Left cardiac atrium (tissue), 4 donors: ENCODE measurements at places on chromosomes 4 and X. TPM values are rescaled to one million over a fixed set of nuclear protein-coding genes. Genes with fewer than 3 reads are reported as not detected.

- DNase-seq, result no peak
Measured at GRCh38 chrX:6574762-6575161, 39.8 kb upstream of the VCX3A start.

- DNase-seq, result no peak
Measured at GRCh38 chrX:150990910-150991309, 7.8 kb downstream of the HMGB3 start.

- DNase-seq, result no peak
Measured at GRCh38 chr4:113820108-113820507, 58.6 kb upstream of the CAMK2D start.

DNA sequence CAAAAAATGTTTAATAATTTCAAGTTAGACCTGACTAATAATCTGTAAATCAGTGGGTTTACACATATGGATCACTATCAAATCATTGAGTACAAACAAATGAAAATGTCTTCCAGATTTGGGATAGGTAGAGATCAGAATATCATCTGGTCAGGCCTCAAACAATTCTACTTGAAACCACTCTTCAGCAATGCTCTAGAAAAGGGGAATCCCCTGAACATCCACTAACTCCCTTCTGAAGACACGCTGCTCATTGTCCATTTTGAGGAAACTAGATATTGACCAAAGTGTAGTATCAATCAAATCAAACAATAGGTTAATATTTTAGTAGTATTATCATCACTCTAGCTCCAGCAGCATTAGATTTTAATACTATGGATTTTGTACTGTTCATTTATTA is 46.3 kb downstream of the SULT1E1 start:
- DNase-seq, result no peak

DNA sequence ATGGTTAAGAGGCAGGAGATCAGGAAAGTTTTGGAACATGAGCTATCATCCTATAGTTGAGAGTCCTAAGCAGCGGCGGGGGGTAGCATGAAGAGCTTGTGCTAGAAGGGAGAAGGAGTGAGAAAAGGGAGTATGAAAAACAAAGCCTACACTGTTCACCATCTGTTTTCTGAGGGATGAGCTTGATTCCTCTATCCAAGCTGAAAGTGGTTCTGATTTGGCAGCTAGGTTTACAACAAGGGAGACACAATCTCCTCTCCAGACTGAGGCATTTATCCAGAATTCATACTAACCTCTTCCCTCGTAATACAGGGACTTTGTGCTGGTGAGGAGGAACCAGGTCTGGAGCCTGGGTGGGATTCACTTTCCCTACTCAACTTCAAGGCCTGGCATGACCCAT is 23.5 kb downstream of the TSC22D3 start:
- no peak for DNase-seq

DNA sequence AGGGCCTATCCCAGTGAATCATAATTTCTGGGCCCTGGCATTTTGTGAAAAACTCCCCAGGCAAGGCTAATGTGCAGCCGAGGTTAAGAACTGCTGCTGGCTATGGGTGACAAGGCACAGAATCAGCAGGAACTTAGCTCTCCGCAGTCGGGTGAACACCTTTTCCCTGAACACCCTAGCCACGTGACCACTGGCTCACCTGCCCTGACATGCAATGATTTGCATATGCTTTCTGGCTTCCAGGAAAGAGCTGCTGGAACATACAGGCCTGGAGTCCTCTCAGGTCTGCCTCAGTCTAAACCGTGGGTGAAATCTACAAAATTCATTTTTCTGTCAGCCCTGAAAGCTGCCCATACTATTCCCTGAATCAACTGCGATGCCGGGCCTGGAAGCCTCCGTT is 56.6 kb downstream of the ZNF827 start:
- no peak for DNase-seq

DNA sequence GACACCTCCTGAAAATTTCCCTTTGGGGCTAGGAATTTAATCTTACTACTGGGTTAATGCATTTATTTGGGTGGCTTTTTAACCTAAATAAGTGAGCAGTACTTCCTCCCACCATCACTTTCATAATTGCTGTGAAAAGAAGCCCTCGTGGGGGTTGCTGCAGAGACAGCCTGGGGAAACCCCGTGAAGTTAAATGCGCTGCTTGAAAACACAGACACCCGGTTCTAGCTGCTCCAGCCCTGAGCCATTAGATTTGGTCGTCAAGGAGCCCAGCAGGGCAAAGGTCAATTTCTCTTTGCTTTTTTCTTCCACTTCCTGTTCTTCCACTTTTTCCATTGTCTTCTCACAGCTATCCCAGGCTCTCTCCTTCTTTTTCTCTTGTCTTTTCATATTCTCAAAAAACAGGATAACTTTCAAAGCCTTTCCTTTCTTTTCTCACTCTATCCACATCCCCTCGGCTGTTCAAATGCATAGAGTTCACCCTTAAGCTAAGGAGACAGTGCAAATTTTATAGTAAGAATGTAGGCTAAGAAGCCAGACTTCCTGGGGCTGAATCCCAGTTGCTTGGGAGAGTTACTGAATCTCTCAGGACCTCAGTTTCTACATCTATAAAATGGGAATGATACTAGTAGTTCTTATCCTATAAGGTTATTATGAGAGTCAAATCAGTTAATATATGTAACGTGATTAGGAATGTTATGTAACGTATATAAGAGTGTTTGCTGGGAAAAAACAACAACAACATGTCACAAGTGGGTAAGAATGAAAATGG is 91.5 kb upstream of the ZNF827 start:
- no peak for DNase-seq

- DNase-seq, result no peak
Measured at GRCh38 chrX:129981752-129982299, 609 bp upstream of the BCORL1 start.

DNA sequence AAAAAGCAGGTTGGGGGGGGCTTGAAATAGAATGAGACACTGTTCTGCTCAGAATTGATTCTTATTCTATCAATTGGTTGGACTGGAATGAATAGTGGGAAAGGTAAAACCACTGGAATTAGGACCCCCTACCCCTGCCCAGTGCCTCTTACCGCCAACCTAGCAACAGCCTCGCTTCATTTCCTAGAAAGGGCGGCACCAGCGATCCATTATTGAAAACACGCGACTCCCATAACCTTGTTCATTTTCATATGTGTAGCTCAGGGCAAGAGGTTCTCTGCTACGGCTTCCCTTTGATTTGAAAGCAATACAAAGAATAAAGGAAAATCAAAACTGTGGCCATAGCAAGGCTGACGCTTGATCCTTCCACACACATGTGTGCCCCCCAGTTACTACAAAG is 33.7 kb downstream of the IDS start:
- DNase-seq, result no peak

DNA sequence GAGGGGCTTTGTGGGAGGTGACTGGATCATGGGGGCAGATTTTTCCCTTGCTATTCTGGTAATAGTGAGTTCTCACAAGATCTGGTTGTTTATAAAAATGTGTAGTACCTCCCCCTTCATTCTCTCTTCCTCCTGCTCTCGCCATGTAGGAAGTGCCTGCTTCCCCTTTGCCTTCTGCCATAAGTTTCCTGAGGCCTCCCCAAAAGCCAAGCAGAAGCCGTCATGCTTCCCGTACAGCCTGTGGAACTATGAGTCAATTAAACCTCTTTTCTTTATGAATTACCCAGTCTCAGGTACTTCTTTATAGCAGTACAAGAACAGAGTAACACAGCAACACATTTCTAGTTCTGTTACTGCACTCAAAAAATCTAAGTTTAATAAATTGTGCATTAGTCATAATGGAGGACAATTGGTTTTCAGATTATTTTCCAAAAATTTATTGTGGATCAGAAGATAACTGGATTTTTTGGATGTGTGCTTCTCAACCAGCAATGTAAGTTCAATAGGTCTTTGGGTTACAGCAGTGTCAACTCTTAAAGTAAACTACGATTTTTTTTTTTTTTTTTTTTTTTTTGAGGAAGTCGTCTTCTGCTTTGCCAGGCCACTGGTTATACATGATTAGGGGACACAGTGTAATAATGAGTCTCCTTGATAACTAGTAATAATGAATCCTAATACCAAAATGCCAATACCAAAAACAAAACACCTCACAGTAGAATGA is 69.9 kb downstream of the CHIC2 start:
- no peak for DNase-seq

DNA sequence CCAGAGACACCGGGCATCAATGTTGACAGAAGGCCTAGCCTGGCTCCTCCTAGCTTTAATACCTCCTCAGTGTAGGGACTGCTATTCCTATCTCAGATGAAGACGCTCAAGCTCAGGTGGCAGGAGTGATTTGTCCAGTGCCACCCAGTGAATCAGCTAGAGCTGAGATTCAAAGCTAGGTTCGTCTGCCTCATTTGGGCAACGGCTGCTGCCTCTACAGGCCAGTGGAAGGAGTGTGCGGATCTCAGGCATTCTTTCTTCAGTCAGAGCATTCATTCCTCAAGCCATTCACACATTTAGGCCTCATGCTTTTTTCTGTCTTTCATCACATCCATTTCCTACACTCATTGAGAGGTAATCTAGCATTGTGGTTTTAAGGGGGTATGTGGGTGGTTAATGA is 7.3 kb downstream of the TSR2 start:
- no peak for DNase-seq

Gene SPATA4
- total RNA-seq, result not detected

Gene NLGN3
- total RNA-seq, result 0.52 TPM

Gene SPANXA1
- total RNA-seq, result not detected

Gene NAT8L
- 8.8 TPM for total RNA-seq

Gene CT45A5
- total RNA-seq, result not detected

Gene TMEM150C
- total RNA-seq, result 12.1 TPM

Gene HSFX3
- total RNA-seq, result not detected

Gene AREG
- total RNA-seq, result 4.6 TPM
